ENCODE measurements at places on chromosomes 11 and 22.

- DNase-seq, result no peak
These were observed 8.5 kb downstream of the MARK2 start for GRCh38 chr11:63847363-63847762.

GRCh38 chr11:68832476-68833181 is 9.1 kb downstream of the CPT1A start:
- DNase-seq, result no peak

- no peak for DNase-seq
These were observed 60.9 kb downstream of the SMIM38 start for GRCh38 chr11:69216647-69217051.

DNA sequence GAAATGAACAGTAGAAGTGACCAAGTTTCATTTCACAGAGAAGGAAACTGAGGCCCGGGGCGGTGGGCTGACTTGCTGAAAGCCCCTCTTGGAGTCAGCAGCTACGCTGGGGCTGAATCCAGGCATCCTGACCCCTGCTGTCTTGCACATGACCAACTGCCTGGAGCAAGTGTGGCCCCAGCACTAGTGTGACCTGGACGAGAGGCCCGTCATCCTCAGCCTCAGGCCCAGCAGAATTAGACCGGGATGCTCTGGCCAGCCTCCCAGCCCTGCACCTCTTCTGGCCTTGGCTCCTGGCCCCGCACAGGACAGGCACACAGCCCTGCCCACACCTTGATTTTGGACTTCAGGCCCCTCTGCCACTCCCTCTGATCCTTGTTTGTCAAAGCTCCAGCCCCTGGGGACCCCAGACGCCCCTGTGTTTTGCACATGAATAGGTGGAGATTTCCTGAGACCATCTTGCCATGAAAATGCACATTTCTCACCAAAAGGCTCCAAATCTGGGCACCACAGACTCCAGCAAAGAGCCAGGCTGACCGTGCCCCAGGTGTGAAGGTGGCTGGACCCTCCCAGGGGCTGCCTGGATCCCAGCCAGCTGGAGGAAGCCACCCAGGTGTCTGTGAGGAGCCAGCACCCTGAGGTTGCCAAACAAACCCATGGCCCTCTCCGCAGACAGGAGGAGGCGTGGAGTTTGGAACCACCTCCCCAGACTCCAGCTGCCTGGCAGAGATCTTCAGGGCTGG is 24.9 kb downstream of the FGF4 start:
- DNase-seq, result no peak

GRCh38 chr11:11089805-11090204 is 232.0 kb upstream of the ZBED5 start:
- no peak for DNase-seq

DNA sequence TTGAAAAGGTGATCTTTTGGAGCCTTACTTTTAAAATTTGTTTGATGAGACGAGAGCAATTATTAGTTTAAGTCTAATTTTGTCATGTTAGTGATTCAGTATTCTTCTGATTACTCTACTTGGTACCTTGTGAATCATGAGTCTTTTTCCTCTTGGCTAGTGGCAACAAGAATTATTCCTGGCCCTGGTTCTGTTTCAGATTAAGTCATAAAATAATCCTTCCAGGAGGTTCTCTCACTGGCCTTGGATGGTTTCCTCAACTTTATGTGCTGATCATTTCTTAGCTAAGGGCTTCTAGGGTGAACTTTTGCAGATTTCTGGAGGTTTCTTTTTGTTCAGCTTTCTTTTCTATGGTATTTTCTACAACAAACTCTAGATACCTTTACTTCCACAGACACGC is 741.8 kb upstream of the LUZP2 start:
- DNase-seq, result no peak

- DNase-seq, result no peak
These were observed 97.6 kb upstream of the B3GAT1 start for GRCh38 chr11:134509381-134510232.

DNA sequence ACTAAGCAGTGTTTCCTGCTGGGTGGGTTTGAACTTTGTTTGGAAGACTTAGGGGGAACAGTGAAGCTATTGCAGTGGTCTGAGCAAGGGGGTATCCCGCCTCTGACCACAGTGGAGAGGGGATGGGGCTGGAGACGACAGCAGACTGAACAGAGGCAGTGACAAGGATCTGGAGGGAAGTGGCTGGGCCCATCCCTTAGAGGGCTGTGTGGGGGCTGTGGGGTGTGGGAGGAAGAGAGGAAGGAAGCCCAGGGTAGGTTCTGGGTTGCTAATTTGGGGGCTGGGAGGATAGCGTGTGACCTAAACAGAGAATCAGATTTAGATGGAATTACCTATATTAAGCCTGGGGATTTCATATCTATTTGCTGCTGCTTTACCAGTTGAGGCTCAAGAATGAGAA is 70.7 kb downstream of the BMAL1 start:
- no peak for DNase-seq

DNA sequence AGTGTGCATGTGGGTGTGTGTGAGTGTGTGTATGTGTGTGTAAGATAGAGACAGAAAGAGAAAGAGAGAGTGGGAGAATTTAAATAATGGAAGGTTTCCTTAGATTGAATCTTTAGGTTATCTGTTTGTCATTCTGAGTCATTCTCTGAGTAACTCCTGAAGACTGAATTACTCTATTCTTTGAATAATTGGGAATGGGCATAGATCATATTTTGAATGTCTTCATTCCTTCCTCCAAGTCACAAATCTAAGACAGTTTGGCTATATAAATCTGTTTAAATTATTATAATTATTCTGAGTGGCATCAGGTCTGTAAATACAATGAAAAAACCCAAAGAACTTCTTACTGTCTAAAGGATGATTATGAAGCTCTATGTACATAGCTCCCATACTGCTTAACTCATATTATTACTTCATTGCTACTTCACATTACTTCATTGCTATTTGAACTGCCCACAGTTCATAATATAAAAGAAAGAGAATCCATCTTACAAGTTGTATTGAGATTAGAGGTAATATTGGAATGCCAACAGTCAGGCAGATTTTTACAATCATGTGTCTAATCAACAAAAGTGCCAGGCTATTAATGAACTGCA is 346.6 kb upstream of the CCDC179 start:
- DNase-seq, result no peak

GRCh38 chr11:19922689-19923035 is 210.0 kb downstream of the NAV2 start:
- no peak for DNase-seq

Data from epithelial cell of prostate (primary cell).